Germinal center (tissue), 1 donor: ENCODE measurements at places on chromosomes 5 and 9.

- DNase-seq, result no peak
Observed at GRCh38 chr9:112711050-112711689, 6.7 kb downstream of the INIP start.

GRCh38 chr5:75059912-75060545 lies 7.7 kb upstream of the GCNT4 start:
- no peak for DNase-seq

DNA sequence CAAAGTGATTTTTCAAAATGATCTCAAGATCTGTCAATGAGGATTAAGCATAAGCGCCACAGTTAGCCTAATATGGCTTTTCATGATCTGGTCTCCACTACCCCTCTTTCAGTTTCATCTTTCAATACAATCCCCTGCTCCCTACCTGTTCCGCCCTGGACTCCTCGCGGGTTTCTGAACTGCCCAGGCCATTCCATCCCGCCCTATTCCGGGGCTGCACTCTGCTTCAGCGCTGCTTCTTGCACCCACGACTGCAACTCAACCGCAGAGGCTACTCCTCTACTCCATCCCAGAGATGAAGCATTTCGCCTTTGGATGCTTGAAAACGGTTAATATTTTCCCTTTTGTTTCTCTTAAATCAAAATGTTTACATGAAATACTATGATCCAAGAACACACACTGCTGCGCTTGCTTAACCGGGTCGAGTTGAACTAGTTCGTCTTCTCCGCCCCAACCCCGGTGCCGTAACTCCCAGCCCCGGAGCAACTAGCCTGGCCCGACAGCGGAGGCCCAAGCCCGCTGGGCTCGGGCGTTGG lies 716 bp upstream of the OTULIN start:
- no peak for DNase-seq

- DNase-seq, result no peak
Observed at GRCh38 chr5:3612591-3613042, 17.0 kb downstream of the IRX1 start.

- no peak for DNase-seq
Observed at GRCh38 chr9:114286146-114286679, 36.7 kb upstream of the ORM1 start.
